Stomach (tissue), 19 donors: ENCODE measurements at places on chromosomes 16 and 17.

DNA sequence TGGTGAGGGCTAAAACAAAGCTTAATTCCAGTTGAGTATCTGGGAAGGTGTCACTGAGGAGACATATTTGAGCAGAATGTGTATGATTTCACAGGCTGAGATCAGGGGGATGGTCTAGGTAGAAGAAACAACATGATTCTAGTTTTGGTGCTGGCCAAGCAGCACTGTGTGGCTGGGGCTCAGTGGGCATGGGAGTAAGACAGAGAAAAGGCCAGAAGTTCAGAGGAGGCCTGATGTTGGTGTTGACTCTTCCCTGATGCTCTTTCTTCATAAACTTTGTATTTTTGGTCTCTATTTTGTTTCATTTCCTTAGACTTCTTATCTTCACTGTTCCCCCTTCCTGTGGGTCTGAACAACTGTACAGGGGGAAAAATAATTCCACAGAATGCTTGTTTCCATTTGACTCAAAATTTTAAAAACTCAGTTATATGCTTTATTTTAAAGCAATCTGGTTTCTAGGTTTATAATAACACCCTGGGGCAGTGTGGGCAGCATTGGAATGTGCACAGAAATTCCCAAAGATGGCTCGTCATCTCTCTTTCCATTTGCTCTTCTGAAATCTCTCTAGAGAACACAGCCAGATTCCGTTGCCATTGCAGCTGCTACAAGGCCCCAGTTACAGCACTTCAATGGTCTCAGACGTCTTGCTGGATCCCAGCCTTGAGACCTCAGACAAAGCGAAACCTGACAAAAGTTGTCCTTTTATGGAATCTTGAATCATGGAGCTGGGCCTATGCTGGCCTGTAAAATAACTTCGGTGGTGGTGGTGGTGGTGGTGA, 68.3 kb downstream of the SNX11 start:
- no peak for DNase-seq

DNA sequence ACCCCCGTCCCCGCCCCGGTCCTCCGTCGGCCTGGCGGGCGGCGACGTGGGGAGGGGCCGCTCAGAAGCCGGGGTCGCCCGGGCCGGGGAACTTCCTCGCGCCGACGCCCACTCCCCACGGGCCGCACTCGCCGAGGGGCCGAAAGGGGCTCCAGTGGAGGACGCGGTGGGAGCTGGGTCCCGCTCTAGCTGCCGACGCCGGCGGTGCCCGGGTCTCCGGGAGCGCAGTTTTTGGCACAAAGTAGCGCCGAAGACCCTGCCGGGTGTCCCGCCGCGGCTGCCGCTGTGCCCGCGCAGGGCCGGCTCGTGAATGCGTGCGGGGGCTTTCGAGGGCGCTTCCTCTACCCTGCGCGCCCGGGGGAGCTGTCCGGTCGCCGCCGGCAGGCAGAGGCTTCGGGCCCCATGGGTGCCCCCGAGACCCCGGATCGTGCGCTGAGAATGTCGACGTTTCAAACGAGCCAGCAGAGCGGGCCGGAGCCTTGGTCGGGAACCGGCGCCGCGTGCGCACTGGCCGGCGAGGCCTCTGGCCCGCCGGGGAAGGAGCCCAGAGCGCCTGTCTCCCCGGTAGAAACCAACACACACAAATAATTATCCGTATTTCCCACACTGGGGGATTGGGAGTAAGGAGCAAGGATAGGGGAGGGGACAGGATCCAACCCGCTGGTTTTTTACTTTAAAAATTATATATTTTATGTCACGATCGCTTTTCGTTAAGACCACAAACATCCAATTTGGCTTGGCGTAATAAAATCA, 46.6 kb upstream of the SLC38A10 start:
- peak; percentile 63 for DNase-seq

GRCh38 chr17:52389632-52390031, 231.1 kb upstream of the CA10 start:
- DNase-seq, result no peak

DNA sequence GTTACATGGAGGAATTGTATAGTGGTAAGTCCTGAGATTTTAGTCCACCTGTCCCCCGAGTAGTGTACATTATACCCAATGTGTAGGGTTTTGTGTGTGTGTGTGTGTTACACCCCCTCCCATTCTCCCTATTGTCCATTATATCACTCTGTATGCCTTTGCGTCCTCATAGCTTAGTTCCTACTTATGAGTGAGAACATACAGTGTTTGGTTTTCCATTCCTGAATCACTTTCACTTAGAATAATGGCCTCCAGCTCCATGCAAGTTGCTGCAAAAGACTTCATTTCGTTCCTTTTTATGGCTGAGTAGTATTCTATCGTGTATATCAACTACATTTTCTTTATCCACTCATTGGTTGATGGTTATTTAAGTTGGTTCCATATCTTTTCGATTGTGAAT, 635 bp upstream of the FA2H start:
- no peak for DNase-seq

GRCh38 chr17:59623151-59623550, 3.5 kb downstream of the CLTC start:
- no peak for DNase-seq
